ENCODE measurements at places on chromosomes 1 and 21. TPM values are rescaled to one million over a fixed set of nuclear protein-coding genes. Genes with fewer than 3 reads are reported as not detected.

The GNAT2 gene
- 0.64 TPM for total RNA-seq

- no peak overlapping the region for H3K4me3 ChIP-seq
- peaks cover 35% of the 10 kb centered on the region for H3K4me1 ChIP-seq
- no peak overlapping the region for H3K27ac ChIP-seq
- peaks cover 18% of the 10 kb centered on the region for H3K36me3 ChIP-seq
- DNase-seq = no peak
Measured at GRCh38 chr1:193542690-193543089, 356.3 kb upstream of the B3GALT2 start.

DNA sequence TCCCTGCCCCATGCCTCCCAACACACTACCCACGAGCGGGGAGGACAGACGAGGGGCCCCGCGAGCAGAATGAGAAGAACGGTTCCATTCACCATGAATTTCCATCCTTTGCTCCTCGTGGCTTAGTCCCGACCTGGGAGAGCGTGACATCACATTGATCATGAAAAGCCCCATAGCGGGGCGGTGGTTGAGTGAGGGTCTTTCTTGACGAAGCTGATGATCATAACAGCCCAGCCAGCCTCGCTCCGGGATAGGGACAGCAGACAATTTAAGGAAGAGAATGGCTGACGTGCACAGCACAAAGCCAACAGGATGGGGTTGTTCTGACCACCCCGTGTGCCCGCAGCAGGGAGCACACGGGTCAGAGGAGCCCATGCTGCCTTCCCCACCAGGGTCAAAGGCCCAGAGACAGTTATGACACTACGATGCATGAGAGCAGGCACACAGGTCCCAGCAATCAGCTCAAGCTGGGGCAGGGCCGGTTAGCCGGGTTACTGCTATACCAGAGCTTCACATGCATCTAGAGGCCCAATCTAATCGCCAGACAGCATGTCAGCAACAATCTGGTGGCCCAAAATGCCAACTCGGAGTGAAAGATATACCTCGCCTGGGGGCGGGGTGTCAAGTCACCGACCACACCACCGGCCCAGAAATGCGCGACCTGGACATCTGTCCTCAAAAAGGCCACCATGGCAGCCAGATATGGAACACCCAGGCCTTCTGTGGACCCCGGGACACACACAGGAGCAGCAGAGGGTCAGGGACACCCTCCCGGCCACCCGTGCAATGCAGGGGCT is 135.2 kb downstream of the LIPI start:
- H3K36me3 ChIP-seq = peaks cover 4% of the 10 kb centered on the region
- no peaks in the 10 kb centered on the region for H3K4me1 ChIP-seq

The TCP10L gene
- total RNA-seq = 0.52 TPM

- H3K4me3 ChIP-seq = peak overlapping the region; percentile 33
- peaks cover 19% of the 10 kb centered on the region for H3K4me1 ChIP-seq
- DNase-seq = no peak
- H3K27ac ChIP-seq = no peak overlapping the region
- H3K27me3 ChIP-seq = peaks cover 98% of the 10 kb centered on the region
Measured at GRCh38 chr1:170660871-170661645, 2.9 kb upstream of the PRRX1 start.

DNA sequence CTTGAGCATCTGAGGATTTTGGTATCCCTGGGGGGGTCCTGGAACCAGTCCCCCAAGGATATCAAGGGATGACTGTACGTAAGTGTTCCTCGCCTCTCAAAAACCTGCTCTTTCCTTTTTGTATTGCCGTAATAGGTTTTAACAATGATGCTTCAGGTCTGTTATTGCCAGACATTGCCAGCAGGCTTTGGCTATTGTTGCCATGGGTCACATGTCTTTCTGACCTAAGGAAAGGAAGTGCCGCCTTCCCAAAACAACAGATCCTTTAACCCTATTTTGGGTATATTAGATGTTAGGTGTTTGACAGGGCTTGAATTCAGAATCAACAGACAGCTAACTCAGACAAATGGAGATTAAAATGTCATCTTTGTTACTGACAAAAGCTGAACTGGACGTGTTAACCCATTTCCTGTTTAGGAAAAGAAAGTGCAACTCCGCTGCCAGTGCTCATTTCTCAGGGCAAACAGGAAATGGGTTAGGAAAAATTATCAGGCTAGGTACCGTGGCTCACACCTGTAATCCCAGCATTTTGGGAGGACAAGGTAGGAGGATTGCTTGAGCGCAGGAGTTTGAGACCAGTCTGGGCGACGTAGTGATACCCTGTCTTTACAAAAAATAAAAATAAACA is 12.4 kb upstream of the PRPF38B start:
- no peak for DNase-seq
- H3K27ac ChIP-seq = peak overlapping the region; percentile 74
- H3K4me1 ChIP-seq = peaks cover 10% of the 10 kb centered on the region
- H3K4me3 ChIP-seq = peak overlapping the region; percentile 14

- peaks cover 4% of the 10 kb centered on the region for H3K27me3 ChIP-seq
- peaks cover 24% of the 10 kb centered on the region for H3K36me3 ChIP-seq
- no peak for DNase-seq
Measured at GRCh38 chr1:109096120-109096519, 5.6 kb downstream of the TMEM167B start.

- H3K27ac ChIP-seq = no peak overlapping the region
- no peak overlapping the region for H3K4me3 ChIP-seq
- peaks cover 5% of the 10 kb centered on the region for H3K4me1 ChIP-seq
Measured at GRCh38 chr1:181936768-181937581, 124.5 kb downstream of the ZNF648 start.

The NES gene
- total RNA-seq = not detected

GRCh38 chr1:214660900-214661299 is 57.9 kb downstream of the CENPF start:
- no peaks in the 10 kb centered on the region for H3K27me3 ChIP-seq
- no peaks in the 10 kb centered on the region for H3K4me1 ChIP-seq
- H3K27ac ChIP-seq = no peak overlapping the region
- H3K4me3 ChIP-seq = no peak overlapping the region

The TMEM82 gene
- total RNA-seq = not detected

The HPCA gene
- not detected for total RNA-seq

GRCh38 chr1:75519651-75520427 is 91.1 kb downstream of the SLC44A5 start:
- DNase-seq = no peak
- no peaks in the 10 kb centered on the region for H3K36me3 ChIP-seq
- no peak overlapping the region for H3K27ac ChIP-seq
- H3K4me1 ChIP-seq = no peaks in the 10 kb centered on the region
- H3K27me3 ChIP-seq = peaks cover 9% of the 10 kb centered on the region

The MYOG gene
- total RNA-seq = not detected

- no peaks in the 10 kb centered on the region for H3K36me3 ChIP-seq
- no peak overlapping the region for H3K27ac ChIP-seq
- peaks cover 10% of the 10 kb centered on the region for H3K27me3 ChIP-seq
- H3K4me3 ChIP-seq = no peak overlapping the region
- DNase-seq = peak; percentile 36
- H3K4me1 ChIP-seq = no peaks in the 10 kb centered on the region
Measured at GRCh38 chr1:14915356-14916054, 238.0 kb upstream of the TMEM51 start.

The YBEY gene
- total RNA-seq = 14.3 TPM

DNA sequence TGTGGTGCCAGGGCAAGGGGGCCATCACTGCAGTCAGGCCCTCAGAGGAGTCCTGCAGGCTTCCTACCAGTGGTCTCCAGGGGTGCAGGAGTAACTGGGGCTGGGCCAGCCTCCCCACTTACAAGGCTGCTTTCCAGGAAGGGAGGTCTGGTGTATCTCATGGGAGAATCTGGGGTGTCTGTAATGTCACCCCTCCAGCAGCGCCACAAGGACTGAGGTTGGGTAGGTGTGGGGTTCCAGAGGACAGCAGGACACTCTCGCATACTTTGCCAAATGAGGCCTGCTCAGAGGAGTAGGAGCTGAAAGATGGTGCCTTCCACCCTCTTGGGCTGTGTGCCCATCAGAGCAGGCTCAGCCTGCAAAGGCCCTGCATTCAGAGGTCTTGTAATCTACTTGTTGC is 46.9 kb downstream of the TNNT2 start:
- H3K4me1 ChIP-seq = no peaks in the 10 kb centered on the region
- H3K4me3 ChIP-seq = no peak overlapping the region
- no peaks in the 10 kb centered on the region for H3K36me3 ChIP-seq
- H3K27ac ChIP-seq = no peak overlapping the region
- DNase-seq = no peak

GRCh38 chr1:44631647-44632539 is 42.4 kb downstream of the TMEM53 start:
- H3K27ac ChIP-seq = peak overlapping the region; percentile 96
- peaks cover 33% of the 10 kb centered on the region for H3K4me1 ChIP-seq
- H3K4me3 ChIP-seq = peak overlapping the region; percentile 90
- DNase-seq = peak; percentile 92
- H3K27me3 ChIP-seq = no peaks in the 10 kb centered on the region
- peaks cover 31% of the 10 kb centered on the region for H3K36me3 ChIP-seq

- H3K4me1 ChIP-seq = no peaks in the 10 kb centered on the region
- DNase-seq = no peak
- no peaks in the 10 kb centered on the region for H3K36me3 ChIP-seq
- H3K4me3 ChIP-seq = no peak overlapping the region
- no peak overlapping the region for H3K27ac ChIP-seq
- H3K27me3 ChIP-seq = no peaks in the 10 kb centered on the region
Measured at GRCh38 chr1:169250022-169250421, 117.6 kb downstream of the NME7 start.

- no peak overlapping the region for H3K4me3 ChIP-seq
- no peak for DNase-seq
- no peak overlapping the region for H3K27ac ChIP-seq
- H3K36me3 ChIP-seq = no peaks in the 10 kb centered on the region
Measured at GRCh38 chr1:158185770-158186169, 5.1 kb downstream of the CD1D start.

DNA sequence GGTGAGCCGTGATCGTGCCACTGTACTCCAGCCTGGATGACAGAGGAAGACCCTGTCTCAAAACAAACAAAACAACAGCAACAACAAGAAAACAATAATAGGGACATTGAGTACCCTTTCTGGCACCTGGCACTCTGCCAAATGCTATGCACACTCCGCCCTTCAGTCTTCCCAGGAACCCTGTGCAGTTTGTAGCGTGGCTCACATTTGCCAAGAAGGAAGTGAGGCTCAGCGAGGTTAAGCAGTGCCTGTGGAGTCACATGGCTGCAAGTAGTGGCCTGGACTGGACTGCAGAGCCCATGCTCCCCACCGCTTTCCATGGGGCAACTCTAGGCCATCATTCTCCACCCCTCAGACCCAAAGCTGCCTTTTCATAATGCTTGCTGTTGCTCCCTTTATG is 5.3 kb upstream of the EVA1B start:
- no peak overlapping the region for H3K27ac ChIP-seq
- peaks cover 23% of the 10 kb centered on the region for H3K27me3 ChIP-seq
- H3K4me3 ChIP-seq = no peak overlapping the region
- no peak for DNase-seq

The DCST1 gene
- not detected for total RNA-seq

GRCh38 chr1:240190881-240191401 is 99.3 kb downstream of the FMN2 start:
- H3K27ac ChIP-seq = no peak overlapping the region
- H3K4me1 ChIP-seq = peaks cover 2% of the 10 kb centered on the region
- H3K27me3 ChIP-seq = peaks cover 30% of the 10 kb centered on the region
- no peaks in the 10 kb centered on the region for H3K36me3 ChIP-seq
- no peak overlapping the region for H3K4me3 ChIP-seq

The MOB3C gene
- total RNA-seq = 8.7 TPM

DNA sequence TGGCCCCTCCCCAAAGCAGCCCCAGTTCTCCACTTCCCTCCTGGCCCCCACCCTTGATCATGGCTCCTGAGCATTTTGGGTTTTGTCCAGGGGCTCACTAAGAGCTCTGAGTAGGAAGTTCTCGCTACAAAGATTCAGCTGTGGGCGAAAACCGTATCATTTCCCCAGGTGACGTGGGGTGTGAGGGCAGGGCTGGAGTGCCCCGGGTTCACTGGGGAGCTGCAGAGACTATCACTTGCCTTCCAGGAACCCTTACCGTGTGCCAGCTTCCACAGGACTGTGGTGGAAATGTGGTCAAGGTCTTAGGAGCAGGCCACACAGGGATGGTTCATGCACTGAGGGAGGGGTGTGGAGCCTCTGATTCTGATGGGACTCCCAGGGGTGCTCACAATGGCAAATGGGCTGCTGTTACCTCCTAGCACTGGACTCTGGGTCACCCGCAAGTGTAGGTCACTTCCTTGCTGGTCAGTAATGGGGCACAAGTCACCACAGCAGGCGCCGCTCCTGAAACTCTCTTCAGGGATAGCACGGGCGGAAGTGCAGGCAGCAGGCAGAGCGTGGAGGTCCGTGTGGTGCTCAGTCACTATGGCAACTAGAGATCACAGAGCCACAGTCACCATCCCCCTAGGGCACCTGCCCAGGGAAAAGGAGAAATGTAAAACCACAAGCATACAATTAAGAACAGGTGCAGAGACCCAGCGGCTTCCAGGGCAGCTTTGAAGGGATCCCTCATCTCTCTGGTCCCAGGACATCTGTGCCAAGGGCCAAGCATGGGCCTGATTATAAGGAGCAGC is 35.4 kb downstream of the RSPH1 start:
- H3K27me3 ChIP-seq = no peaks in the 10 kb centered on the region
- H3K27ac ChIP-seq = peak overlapping the region; percentile 85
- peak; percentile 64 for DNase-seq
- H3K36me3 ChIP-seq = peaks cover 7% of the 10 kb centered on the region
- peaks cover 69% of the 10 kb centered on the region for H3K4me1 ChIP-seq

DNA sequence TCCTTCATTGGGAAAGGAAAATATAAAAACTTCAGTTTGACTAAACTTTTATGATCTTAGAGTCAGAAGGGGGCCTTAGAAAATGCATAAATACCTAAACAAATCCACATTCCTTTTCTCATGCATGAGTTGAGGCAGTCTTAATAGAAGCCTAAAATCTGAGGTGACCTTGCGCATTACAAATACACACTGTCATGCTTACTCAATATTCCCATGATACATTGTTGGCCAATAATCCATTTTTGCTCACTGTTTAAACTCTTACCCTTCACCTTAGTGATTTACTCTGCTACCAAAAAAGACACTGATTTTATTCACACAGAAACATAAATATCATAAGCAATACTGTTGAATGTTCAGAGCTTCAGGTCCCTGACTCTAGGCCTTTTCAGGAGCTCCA is 19.1 kb upstream of the TMCO1 start:
- peaks cover 2% of the 10 kb centered on the region for H3K27me3 ChIP-seq
- H3K4me1 ChIP-seq = no peaks in the 10 kb centered on the region
- H3K36me3 ChIP-seq = peaks cover 5% of the 10 kb centered on the region
- no peak overlapping the region for H3K4me3 ChIP-seq
- no peak for DNase-seq
- H3K27ac ChIP-seq = no peak overlapping the region

The TNFRSF9 gene
- 149 TPM for total RNA-seq

The NECTIN4 gene
- 0.16 TPM for total RNA-seq

The LCE1B gene
- not detected for total RNA-seq

- no peak overlapping the region for H3K4me3 ChIP-seq
- no peaks in the 10 kb centered on the region for H3K36me3 ChIP-seq
- peaks cover 15% of the 10 kb centered on the region for H3K4me1 ChIP-seq
- DNase-seq = no peak
- no peaks in the 10 kb centered on the region for H3K27me3 ChIP-seq
Measured at GRCh38 chr1:27513958-27514357, 24.0 kb upstream of the WASF2 start.
